WTC11 (cell line): ENCODE measurements at places on chromosomes 16 and 17.

DNA sequence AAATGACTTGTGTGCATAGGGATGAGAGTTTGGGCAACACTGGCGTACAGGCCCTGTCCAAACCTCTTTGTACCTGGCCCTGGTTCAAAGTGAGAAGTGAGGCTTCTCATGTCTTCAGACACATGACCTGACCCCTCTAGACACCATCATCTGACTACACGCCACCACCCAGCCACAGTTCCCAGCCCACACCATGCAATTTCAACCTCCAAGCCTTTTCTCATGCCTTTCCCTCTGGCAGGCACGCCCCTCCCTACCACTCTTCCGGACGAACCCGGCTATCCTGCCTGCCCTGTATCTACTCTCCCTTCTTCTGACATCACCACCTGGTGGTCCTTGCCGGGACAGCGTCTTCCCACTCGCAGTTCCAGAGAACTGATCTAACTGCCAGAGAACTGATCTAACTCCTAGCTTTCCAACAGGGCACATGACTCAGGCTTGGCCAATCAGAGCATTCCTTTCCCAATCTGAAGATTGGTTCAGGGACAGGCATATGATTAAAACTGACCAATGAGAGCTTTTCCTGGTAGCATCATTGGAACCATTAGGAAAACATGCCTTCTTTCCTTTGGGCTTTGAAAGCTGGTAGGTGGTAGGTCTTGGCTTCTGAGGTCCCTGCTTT lies 27.1 kb upstream of the IL21R start:
- H3K27ac ChIP-seq: no peak overlapping the region
- H3K36me3 ChIP-seq: no peaks in the 10 kb centered on the region
- DNase-seq: peak; percentile 93

DNA sequence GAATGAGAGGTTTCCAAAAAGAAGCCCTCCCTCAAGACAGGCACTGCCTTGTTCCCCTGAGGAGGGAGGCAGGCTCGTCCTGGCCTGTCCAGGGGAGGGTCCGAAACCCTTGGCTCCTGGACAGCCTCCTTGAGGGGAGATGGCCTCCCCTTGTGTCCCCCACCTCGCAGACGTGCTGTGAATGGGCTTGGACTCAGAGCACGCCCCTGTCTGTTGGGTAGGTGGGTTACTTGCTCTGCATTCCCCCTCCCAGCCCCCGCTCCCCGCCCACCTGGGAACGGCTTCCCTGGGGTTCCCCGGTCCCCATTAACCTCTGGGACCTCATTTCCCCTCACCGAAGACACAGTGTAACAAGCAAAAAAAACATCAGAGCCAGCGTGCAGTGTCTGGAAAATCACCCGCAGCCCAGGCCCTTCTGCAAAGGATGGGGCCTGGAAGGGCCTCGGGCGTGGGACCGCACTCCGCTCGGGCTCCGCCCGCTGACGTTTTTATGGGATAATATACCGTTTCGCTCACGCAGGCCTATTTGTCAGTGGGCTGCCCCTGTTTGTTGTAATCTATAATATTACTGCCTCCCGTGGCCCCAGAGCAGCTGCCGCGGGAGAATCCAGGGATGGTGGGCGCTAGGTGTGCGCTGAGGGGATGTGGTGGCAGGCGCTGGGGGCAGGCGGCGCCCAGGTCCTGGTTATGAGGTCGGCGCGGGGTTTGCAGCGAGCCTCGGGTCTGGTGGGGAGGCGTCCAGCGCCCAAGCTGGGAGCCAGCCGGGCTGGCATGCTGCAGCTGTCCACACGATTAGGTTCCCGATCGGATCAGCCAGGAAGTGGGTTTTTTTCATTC lies 11.1 kb downstream of the BAHCC1 start:
- H3K27me3 ChIP-seq: peaks cover 65% of the 10 kb centered on the region
- H3K27ac ChIP-seq: no peak overlapping the region
- DNase-seq: no peak
- no peaks in the 10 kb centered on the region for H3K36me3 ChIP-seq
- peaks cover 53% of the 10 kb centered on the region for H3K4me1 ChIP-seq

DNA sequence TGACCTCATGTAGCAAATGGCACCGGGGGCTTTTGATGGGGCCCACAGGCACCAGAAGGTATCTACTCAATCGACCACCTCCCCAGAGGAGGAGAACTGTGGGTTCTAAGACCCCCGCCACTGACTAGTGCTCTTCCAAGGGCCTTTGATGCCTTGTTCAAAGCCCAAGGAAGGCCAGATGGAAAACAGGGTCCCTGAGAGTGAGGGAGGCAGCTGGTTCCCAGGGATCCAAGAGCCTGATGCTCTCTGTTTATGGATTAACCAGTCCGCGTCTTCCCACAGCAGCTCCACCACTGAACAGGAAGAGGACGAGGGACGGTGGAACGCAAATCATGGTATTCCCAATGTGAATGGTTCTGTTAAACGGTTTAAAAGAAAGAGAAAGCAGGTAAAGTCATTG lies 7.6 kb downstream of the PHB1 start:
- DNase-seq: no peak
- no peaks in the 10 kb centered on the region for H3K27me3 ChIP-seq
- peaks cover 83% of the 10 kb centered on the region for H3K36me3 ChIP-seq

- no peaks in the 10 kb centered on the region for H3K36me3 ChIP-seq
- H3K27ac ChIP-seq: no peak overlapping the region
- peaks cover 9% of the 10 kb centered on the region for H3K4me1 ChIP-seq
Measured at GRCh38 chr17:55093353-55093752, 124.8 kb downstream of the STXBP4 start.
